Caco-2 (cell line): ENCODE measurements at places on chromosomes 16 and 17. TPM values are rescaled to one million over a fixed set of nuclear protein-coding genes. Genes with fewer than 3 reads are reported as not detected.

- DNase-seq = no peak
Measured at GRCh38 chr17:67696853-67697498, 20.8 kb upstream of the NOL11 start.

DNA sequence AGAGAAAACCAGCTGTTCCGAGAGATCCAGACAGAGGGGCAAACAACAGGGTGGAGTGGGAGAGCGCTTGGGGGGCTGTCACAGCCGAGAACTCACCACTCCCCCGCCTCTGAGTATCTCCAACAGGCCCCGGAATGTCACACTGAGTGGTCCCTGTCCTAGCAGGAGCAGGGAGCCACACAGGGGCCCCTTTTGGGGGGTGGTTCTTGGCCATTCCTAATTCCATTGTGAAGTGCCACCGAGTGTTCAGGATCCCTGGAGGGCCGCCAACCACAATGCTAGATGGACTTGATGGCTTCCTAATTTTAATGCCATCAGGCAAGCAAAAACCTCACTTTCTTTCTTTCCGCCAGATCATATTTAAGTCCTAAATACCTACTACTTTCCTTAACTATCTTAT lies 16.8 kb downstream of the ABCA3 start:
- no peak for DNase-seq

DNA sequence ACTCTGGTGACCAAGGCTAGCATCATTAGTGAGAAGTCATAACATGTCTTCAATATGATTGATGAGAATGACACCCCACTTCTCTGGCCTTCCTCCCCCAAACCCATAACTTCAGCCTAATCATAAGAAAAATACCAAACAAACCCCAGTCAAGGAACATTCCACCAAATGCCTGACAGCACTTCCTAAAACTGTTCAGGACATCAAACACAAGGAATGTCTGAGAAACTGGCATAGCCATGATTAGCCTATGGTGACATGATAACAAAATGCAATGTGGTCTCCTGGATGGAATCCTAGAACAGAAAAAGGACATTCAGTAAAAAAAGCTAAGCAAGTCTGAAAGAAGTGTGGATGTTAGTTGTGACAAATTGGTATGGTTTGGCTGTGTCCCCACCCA lies 24.7 kb upstream of the TBX4 start:
- no peak for DNase-seq

DNA sequence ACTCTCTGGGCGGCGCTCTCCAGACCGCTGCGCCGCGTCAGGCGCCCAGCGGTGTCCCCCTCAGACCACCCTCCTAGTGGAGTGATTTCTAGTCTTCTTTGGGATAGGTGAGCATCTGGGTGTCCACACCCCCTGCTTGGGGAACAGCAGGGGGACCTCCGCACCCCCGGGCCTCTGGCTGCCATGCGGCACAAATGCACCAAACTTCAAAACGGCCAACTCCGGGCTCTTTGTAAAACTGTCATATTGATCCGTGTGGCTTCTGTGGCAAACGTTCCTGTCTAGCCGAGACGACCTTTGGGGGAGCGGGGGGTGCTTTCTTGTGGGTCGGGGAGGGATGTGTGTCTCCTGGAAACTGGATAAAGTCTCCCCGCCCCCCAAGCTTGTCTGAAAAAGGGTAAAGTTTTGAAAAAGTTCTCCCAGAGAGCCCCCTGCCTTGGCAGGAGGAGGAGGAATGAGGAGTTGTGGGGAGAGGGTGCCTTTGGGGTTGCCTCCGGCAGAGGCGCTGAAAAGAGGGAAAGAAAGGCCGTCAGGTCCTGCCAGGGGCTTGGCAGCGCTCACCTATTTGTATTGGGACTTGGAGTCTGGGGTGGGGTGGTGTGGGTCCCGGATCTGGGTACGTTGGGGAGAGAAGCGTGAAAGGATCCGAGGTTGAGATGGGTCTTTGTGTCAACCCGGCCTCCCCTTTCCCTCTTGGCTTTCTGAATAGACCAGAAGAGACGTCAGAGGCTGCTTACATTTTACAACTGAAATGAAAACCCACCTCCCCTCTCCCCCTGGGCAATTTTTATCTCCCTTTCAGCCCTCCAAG lies 2.2 kb upstream of the CHD3 start:
- no peak for DNase-seq

Gene TMEM107
- total RNA-seq = 5.4 TPM in 2 replicates
